Osteoblast (primary cell): ENCODE measurements at places on chromosomes 12 and 14. TPM values are rescaled to one million over a fixed set of nuclear protein-coding genes. Genes with fewer than 3 reads are reported as not detected.

- DNase-seq, result peak; percentile 100
Measured at GRCh38 chr12:121811434-121812319, 7.9 kb downstream of the SETD1B start.

DNA sequence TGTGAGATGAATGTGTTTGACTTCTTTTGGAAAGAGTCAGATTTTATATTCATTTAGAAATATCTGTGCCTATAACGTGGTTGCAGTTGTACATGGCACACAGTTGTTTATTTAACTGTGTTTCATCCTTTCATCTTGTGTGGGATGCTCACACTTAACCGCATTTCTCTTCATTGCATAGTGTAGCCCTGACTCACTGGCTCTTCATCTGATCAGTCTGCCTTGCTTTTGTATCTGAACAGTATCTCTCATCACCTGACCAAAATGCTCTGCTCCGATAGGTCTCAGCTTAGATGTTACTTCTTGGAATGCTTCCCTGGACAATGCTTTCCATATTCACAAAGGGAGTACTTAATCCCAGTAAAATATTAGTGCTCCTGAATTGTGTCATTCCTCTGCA, 83.4 kb downstream of the PDE3A start:
- peak; percentile 63 for DNase-seq

DNA sequence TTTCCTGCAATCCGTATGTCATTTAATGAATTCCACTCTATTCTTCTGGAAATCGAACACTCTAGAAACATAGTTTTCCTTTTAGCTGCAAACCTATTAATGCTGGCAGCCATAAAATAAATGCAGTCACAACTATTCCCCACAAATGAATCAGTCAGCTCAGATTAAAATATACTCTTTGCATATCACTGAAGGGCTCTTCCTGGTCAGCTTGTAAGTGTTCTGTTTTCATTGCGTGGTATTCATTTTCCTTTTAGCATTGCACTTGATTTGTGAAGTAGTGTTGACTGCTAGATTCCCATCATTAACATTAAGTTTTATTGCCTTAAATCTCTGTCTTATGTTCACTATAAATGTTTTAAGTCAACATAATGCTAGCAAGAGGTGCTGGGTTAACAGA, 685.9 kb downstream of the DIO2 start:
- DNase-seq, result no peak

DNA sequence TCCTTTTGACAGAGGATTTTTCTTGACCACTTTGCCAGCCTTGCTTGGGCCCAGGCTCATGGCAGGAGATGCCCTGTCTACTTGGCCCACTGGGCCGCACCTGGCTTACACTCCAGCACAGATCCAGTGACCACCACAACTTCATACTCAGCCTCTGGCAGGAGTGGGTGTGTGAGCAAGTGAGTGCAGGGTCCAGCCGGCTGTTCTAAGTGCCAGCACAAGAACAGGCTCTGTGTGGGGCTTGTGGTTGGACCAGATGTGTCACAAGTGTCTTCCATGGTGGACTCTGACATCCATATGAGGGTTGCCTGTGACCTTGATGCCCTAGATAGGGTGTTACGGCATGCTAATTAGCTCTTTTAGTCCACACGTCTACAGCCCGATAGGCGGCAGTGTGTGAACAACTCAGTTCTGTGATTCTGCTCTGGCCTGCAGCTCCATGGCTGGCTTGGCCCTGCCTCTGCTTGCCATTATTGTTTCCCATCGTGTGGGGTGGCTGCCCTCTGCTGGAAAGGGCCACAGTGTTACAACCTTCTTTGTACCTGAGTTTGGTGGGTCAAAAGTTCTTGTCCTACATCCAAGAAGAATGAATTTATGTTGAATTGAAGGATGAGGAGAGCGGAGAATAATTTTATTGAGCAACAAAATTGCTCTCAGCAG, 1089.1 kb downstream of the SLC6A15 start:
- no peak for DNase-seq

DNA sequence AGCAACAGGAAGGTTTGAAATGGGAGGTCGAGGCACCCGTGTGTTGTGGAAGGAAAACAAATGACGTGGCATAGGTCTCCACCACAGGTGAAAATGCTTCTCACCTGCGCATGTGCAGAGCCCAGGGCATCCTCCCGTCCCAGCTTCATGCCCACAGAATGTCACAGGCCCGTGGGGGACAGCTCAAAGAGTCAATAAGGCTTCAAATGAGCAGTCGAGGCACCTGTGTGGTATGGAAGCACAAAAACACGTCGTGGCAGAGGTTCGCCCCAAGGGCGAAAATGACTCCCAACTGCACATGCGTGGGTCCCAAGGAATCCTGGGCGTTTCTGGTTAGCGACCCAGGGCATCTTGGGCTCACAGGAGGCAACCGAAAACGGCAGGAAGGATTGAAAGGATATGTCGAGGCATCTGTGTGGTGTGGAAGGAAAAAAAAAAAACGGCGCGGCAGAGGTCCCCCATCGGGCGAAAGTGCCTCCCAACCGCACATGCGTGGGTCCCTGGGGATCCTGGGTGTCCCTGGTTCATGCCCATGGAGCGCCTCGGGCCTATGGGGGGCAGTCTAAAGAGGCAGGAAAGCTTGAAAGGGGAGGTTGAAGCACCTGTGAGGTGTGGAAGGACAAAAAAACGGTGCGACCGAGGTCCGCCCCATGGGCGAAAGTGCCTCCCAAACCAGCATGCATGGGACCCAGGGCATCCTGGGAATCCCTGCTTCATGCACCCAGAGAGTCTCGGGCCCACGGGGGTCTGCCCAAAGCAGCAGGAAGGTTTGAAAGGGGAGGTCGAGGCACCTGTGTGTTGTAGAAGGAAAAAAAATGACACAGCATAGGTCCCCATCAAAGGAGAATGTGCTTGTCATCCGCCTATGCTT, 578.5 kb downstream of the ALG10 start:
- DNase-seq, result peak; percentile 66

- DNase-seq, result no peak
Measured at GRCh38 chr14:38367922-38368321, 112.0 kb upstream of the CLEC14A start.

DNA sequence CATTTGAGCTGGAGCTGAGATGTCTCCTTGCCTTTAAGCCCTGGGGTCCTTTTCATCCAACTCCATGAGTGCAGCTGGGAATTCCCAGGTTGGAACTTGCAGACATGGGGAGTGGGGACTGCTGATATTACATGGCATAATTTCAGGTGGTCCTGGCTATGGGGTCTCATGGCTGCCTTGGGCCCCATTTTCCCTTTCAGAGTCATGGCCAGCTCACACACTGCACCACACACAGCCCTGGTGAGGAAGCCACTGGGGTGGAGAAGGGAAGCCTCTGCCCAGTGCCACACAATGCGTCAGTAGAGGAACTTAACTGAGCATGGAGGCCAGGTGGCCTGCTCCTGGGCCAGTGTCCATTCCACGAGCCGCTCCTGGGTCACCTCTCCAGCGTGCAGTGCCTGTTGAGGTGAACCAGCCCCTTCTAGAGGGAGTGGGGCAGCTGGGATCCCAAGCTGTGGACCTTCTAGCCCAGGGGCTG, 17.3 kb upstream of the KRT86 start:
- peak; percentile 71 for DNase-seq

- no peak for DNase-seq
Measured at GRCh38 chr12:38544330-38545066, 227.9 kb downstream of the ALG10B start.

- peak; percentile 64 for DNase-seq
Measured at GRCh38 chr14:21096978-21097635, 1.3 kb downstream of the ZNF219 start.

DNA sequence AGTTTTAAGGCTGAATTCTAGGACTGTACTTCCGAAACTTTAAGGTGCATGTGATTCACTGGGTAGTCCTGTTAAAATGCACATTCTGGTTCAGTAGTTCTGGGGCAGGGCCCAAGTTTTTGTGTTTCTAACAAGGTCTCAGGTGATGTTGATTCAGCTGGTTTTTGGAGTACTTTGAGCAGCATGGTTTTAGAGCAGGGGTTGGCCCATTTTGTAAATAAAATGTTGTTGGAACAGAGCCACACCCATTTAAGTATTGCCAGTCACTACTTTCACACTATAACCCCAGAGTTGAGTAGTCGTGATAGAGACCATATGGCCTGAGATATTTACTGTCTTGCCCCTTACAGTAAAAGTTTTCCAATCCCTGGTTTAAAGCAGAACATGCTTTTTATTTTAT, 111.3 kb downstream of the SYNE2 start:
- DNase-seq, result no peak

DNA sequence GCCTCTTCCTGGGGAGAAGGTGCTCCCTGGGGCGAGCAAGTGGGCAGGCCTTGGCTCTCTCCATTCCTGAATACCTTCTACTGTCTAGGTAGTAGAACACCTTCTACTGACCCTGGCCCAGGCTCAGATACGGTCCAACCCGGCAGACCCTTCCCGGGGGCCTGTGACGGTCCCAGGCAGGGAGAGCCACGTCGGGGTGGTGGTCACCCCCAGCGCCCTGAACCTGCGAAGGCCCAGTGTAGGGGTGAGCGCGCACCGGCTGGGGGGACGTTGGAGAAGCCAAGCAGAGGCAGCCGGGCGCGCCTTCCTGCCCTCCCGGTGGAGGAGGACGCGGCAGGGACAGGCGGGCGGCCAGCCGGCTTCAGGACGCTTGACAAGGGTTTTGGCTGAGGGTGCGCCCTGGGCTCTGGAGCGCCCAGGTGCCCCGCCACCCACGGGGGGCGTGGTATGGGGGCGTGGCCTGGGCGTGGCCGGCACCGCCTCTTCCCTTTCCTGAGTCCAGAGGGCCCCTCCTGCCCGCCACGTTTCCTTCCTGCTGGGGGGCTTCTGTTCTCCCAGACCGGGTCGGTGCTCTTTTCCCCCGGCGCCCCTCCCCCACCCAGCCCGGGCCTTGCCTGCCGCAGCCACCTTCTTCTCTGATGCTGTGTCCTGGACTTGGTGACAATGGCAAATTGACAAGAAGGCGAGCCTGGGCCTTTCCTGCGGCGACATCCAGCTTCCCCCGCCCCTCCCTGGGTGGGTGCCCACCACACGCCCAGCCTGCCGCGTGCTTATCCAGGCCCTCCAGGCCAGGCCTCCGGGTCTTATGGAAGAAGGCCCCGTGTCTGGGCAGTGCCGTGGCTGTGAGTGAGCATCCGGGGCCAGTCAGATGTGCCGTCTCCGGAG, 24.5 kb upstream of the PPP1R13B start:
- peak; percentile 83 for DNase-seq

GRCh38 chr12:82319276-82319675, 38.9 kb downstream of the CCDC59 start:
- no peak for DNase-seq

- no peak for DNase-seq
Measured at GRCh38 chr14:30596935-30597334, 25.2 kb upstream of the SCFD1 start.

DNA sequence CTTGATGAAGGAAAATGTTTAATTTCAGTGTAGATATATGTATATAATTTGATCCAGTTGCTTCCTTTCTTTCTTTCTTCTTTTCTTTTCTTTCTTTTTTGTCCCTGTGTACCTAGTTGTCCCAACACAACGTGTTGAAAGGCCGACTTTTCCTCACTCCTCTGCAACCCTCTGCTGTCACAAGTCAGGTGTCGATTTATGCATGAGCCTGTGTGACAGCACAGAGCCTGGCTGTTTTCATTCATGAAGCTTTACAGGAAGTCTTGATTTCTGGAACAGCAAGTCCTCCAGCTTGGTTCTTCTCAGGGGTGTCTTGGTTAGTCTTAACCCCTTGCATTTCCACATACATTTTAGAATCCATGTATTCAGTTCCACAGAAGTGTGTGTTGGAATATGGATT, 88.1 kb downstream of the PPP2R5C start:
- no peak for DNase-seq

DNA sequence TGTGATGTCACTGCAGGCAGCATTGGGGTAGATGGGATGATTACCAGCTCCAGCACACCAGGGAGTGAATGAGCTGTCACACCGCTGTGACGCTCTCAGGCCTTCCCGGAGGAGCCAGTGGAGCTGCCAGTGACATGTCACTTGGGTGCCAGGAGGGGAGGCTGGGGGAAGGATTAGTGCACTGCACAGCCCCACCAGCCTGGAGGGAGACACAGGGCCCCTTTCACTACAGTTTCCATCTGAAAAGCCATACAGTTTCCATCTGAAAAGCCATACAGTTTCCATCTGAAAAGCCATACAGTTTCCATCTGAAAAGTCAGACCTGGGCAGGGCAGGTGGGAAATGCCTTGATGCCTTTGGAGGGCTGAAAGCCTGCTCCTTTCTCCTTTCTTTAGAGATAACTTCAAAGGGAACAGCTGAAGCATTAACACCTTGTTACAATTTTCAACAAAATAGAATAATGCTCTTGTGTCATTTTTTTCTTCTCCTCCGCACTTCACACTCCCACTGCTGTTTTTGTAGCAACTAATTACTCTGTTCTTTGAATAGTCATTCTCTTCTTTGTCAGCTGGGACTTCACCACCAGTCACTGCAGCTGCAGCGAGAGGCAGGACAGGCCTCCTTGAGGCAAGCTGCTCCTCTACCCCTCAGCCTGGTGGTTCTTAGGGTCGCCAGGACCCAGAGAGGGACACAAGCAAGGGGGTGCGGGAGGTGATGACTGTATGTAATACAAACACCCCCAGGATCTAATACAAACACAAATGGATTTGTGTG, 256.9 kb upstream of the RGS6 start:
- peak; percentile 71 for DNase-seq

DNA sequence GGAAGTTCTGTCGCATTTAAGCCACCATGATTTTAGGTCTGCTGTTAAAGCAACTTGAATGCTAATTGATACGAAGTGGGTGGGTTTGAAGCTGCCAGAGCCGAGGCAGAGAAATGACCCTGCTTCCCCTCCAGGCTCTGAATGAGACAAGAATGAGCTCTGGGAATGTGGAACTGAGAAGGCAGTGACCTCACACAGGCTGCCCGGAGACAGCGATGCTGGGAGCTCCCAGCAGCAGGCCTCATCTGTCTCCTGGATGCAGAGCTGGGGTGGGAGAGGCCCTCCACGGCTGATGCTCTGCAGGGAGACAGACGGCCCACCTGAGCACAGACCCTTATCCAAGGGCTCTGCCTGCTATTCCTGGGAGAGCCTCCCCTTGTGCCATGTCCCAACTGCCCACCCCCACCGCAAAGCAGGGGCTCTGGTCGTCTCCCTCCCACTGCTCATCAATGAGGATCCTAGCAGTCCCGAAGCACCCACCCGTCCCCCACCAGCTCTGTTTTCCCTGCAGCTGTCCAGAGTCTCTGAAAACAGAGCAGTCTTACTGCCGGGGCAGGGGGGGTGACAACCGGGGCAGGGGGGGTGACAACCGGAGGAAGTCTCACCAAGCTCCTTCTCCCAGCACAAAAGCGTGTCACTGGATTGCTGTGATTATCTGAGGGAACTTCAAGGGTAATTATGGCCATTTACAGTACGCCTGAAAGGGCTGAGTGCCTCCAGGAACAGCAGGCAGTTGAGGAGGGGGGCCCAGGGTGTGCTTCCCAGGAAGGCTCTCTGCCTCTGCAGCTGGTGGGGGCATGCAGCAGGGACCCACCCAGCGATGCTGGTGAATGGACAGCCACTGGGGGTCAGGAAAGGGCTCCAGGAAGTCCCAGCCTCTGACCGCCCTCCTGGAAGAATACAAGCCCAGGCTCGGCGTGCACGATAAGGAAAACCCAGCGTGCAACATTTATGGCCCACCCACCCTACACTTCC, 67.8 kb downstream of the CHGA start:
- peak; percentile 75 for DNase-seq

- DNase-seq, result no peak
Measured at GRCh38 chr12:16675438-16675837, 69.5 kb upstream of the LMO3 start.

The LTBR gene
- 110 and 121 TPM in 2 replicates for total RNA-seq

The CCDC196 gene
- not detected in 2 replicates for total RNA-seq

The SLC35F4 gene
- not detected in 2 replicates for total RNA-seq

The KLRC2 gene
- total RNA-seq, result 0.36 and 0.88 TPM in 2 replicates

The MTERF2 gene
- 3.6 and 3.8 TPM in 2 replicates for total RNA-seq

The KLRD1 gene
- total RNA-seq, result 0.29 and 0.36 TPM in 2 replicates

The COX8C gene
- not detected in 2 replicates for total RNA-seq

The OAS2 gene
- 8.3 and 18.1 TPM in 2 replicates for total RNA-seq

The PUS7L gene
- total RNA-seq, result 18.9 and 20.6 TPM in 2 replicates

The ARHGAP9 gene
- total RNA-seq, result 0.29 and 0.36 TPM in 2 replicates
